NCI-H2171 (cell line): ENCODE measurements at places on chromosomes 2 and 18.

DNA sequence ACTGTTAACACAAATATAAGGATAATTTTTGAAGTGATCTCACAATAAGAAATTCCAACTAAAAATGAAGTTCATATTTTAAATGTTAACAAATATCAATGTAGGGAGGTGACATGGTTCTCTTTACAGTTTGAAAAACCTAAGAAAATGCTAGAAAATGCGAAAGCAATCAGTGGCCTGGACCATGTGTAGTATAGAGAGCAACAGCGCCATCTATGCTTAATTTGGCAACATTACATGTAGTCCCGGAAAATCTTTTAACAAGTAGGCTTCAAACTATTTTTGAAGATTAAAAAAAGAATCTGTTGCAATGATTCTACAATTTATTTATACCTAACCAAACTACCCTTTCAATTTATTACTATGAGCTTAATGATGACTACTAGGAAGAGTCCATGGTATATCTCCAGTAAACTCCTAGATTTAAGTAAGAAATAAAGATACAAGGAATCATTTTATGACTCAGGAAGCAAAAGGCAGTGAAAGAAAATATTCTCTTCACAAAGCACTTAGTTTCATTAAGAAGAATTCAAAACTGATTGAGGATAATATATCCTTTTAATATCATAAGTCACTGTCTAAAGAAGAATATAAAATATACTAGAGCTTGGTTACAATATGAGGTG, 33.3 kb downstream of the NDUFA10 start:
- peak; percentile 16 for DNase-seq

GRCh38 chr2:151238527-151239487, 22.9 kb downstream of the RBM43 start:
- peak; percentile 54 for DNase-seq

- no peak for DNase-seq
These were observed 243.0 kb downstream of the WDPCP start for GRCh38 chr2:63345285-63345633.

GRCh38 chr18:58231930-58232329, 187.9 kb downstream of the NEDD4L start:
- DNase-seq, result no peak

DNA sequence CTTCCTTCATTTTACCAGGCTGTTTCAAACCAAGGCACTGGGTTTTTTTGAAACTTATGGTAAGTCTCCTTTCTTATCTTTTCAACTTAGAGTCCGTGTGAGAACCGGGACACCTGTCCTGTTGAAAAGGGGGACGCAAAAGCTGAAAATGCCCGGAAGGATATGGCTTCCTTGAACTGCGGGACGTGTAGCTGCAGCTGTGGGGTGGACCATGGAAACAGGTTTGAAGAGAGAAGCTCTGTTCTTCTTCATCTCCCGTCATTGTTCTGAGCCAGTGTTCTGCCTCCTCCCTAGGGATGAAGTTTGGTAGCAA, 29.5 kb upstream of the DNAJC27 start:
- DNase-seq, result no peak

- no peak for DNase-seq
These were observed 167.7 kb upstream of the SLC14A2 start for GRCh38 chr18:45447355-45448265.

- no peak for DNase-seq
These were observed 555.5 kb upstream of the TNP1 start for GRCh38 chr2:217415316-217415715.

DNA sequence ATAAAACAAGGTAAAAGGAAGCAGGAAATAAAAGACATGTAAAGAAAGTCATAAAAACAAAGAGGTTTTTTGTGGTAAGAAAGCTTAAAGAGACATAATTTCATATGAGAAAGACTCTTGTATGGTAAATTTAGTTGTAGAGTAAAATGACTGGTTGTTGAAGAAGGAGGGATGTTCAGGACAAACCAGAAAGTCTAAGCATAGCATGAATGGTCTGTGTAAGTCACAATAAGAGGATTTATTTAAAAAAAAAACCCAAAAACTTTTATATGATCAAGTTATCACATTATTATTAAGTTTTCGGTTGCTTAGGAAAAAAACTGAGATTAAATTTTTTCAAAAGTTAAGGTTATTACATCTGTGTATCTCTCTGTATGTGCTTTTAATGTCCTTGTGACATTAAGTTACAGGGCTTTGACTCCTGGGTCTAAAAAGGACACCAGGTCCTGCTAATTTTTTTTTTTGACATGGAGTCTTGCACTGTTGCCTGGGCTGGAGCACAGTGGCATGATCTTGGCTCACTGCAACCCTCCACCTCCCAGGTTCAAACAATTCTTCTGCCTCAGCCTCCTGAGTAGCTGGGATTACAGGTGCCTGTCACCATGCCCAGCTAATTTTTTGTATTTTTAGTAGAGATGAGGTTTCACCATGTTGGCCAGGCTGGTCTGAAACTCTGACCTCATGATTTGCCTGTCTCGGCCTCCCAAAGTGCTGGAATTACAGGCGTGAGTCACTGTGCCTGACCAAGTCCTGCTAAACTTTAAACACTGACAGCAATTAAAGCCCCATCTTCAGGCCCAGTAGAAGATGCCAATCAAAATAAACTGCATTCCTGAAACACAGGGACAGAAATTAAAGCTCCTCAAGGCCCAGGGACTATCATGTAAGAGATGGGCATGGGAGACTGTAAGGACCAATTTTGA, 14.2 kb upstream of the OXER1 start:
- no peak for DNase-seq

DNA sequence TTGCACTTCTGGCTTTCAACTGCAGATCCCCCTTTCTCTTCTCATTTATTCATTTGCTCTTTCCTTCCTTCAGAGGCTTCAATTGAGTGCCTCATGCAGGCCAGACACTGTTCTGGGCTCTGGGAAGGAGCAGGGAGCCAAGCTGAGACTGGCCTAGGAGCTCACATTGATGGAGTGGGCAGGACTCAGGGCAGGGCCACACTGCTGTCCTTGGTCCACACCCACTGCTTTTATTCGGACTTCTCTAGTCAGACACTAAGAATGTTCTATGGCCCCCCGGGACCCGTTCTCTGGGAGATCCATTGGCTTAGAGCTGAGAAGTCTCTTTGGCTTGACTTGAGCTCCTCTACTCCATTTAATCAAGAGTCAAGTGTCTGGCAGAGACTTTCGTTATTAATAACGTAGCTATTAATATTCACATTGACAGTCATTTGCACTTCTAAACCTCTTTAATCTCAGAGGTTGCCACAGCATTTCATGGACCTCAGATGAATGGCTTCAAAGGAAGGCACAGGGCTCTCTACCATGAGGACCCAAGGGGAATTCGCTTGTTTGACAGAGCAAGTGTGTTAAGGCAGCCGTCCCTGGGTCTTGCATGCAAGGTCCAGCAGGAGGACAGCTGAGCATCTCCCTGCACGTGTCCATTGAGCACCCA, 20.1 kb downstream of the SH3RF3 start:
- DNase-seq, result no peak

GRCh38 chr2:214019229-214019972, 391.5 kb upstream of the VWC2L start:
- no peak for DNase-seq

- no peak for DNase-seq
These were observed 42.2 kb downstream of the TTC32 start for GRCh38 chr2:19859565-19859964.

- DNase-seq, result no peak
These were observed 360.4 kb downstream of the ZNF516 start for GRCh38 chr18:76134628-76135027.

DNA sequence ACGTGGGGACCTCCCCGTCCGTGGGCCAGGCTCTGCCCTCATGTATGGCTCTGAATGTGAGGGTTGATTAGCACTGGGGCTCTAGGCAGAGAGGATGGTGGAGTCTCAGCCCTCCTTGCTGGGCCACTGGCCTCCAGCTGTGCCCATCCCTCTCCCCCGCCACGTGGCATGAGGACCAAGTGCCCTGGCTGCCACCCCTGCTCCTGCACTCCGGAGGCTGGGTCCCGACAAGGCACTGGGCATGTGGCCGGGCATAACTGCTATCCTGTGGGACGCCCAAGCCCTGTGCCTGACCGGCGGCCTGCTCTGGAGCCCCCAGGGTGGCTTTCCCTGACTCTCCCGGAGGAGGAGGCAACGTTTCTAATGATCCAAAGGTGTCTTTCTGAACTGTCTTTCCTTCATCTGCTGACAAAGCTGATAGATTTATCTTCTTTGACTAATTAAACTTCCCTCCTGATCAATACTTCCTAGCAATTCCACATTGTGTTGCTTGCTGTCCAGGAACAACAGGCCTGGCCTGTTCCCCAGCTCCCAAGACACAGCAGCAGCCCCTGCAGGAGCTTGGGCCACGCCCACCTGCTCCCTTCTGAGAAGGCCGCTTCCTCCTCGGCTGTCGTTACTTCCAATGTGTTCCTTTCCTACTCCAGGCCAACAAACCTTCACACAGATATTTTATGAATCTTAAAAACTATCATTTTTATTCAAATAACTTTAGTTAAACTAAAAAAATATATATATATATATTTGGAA, 132.0 kb downstream of the SNTG2 start:
- no peak for DNase-seq

GRCh38 chr2:234974501-234975385, 22.9 kb downstream of the SH3BP4 start:
- no peak for DNase-seq

DNA sequence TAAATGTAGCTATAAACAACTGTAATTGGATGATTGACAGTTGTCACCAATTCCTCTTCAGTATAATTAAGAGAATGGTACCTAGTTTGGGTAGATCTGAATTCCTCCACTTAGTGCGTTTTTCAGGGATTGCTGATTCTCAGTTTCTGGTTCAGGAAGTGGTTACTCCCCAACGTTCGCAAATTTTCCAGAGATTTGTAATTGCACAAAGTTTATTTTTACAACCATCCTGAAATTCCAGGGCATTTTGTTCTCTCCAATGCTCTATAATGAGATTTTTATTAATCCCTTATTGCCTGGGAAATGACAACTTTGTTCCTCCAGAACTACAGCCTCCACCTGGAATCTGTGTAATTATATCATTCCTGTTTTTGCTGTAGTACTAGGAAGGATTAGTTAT, 710.6 kb upstream of the ZEB2 start:
- no peak for DNase-seq

DNA sequence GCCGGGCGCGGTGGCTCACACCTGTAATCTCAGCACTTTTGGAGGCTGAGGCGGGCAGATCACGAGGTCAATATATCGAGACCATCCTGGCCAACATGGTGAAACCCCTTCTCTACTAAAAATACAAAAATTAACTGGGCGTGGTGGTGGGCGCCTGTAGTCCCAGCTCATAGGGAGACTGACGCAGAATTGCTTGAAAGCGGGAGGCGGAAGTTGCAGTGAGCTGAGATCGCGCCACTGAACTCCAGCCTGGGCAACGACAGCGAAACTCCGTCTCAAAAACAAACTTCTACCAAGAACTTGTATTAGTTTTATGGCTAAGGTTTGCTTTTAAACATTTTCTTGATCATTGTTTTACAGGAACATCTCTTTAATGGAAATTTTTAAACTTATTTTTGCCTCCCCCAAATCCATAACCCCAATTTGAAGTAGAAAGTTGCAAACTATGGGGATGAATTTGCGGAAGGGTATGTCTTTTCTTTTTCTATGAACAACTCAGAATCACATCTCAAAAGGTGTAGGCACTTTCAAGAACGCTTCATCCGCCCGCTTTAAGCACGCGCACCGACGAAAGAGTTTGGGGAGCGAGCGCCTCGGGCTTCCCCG, 46.8 kb upstream of the PTMA start:
- no peak for DNase-seq

DNA sequence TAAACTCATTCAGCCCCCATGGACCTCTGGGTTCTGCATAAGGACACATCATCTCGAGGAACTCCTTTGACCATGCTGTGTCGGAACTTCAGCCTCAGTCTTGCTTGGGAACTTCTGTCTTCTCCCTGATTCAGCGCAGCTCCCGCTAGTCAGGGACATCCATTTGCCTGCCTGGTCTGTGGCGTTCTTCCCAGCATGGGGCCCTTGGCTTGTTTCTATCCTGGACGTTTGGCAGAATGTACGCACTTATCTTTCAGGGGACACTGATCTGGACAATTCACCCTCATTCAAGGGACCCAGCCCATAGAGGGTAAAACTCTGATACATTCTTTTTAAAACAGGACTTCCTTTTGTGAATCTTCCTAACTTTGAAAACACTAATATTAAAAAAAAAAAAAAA, 75.8 kb upstream of the WIPF1 start:
- DNase-seq, result no peak

DNA sequence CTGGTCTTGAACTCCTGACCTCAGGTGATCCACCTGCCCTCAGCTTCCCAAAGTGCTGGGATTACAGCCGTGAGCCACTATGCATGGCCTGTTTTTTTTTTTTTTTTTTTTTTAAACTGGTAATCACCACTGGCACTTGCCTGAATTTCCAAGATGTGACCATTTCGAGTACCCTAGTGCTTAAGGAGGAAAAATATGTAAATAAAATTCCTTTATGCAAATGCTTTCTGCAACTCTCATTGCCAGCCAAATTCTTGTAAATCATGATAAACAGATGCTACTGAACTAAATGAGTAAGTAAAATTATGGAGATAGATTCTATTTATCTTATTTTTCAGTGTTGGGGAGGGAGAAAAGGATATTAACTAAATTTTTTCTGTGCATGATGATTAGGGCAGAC, 18.6 kb downstream of the CDCA7 start:
- DNase-seq, result no peak

DNA sequence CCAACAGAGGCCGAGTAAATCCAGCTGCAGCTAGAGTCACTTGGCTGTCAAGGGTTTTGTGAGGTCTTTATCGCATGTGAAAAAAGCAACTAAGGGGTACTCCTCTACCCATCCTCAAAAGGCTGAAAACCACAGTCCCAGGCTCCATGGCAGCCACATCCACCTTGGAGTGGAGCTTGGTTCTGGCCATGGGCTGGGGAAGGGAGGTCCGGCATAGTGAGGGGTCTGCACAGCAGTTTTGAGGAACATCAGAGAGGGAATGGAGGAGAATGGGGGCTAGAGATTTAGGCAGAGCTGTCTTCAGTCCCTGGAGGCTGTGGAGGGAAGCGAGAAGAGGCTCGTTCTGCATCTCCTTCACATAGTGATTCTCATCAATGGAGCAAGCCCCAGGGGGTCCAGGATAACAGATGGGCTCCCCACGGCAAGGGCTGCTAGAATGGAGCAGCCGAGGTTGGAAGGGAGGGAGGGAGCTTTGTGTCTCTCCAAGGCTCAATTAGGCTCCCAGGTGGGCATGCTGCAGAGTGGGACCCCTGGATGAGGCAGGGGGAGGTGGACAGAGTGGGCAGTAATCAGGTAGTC, 21.0 kb downstream of the MROH2A start:
- peak; percentile 15 for DNase-seq

DNA sequence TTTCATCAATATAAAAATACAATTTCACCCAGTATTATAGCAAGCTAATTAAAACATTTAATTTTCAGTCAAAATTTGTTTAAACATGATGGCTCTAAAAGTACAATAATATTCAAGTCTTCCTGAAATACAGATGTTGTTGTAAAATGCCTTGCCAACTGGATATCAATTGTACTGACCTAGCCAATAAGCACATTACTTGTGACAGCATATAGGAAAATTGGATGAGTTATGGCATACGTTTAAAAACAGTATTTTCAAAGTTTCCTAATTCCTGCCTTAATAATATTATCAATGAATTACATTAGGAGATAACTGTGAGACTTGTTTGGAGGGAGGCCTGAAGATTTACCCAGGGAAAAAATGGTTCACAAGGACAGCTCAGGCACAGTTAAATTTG, 336.9 kb upstream of the CDH20 start:
- no peak for DNase-seq
